Ovary (tissue), 10 donors: ENCODE measurements at places on chromosomes 4 and X. TPM values are rescaled to one million over a fixed set of nuclear protein-coding genes. Genes with fewer than 3 reads are reported as not detected.

GRCh38 chrX:48599341-48599740 lies 2.0 kb downstream of the WDR13 start:
- H3K4me3 ChIP-seq, result no peak overlapping the region
- H3K27ac ChIP-seq, result no peak overlapping the region
- H3K4me1 ChIP-seq, result no peaks in the 10 kb centered on the region
- no peaks in the 10 kb centered on the region for H3K27me3 ChIP-seq
- H3K36me3 ChIP-seq, result no peaks in the 10 kb centered on the region

DNA sequence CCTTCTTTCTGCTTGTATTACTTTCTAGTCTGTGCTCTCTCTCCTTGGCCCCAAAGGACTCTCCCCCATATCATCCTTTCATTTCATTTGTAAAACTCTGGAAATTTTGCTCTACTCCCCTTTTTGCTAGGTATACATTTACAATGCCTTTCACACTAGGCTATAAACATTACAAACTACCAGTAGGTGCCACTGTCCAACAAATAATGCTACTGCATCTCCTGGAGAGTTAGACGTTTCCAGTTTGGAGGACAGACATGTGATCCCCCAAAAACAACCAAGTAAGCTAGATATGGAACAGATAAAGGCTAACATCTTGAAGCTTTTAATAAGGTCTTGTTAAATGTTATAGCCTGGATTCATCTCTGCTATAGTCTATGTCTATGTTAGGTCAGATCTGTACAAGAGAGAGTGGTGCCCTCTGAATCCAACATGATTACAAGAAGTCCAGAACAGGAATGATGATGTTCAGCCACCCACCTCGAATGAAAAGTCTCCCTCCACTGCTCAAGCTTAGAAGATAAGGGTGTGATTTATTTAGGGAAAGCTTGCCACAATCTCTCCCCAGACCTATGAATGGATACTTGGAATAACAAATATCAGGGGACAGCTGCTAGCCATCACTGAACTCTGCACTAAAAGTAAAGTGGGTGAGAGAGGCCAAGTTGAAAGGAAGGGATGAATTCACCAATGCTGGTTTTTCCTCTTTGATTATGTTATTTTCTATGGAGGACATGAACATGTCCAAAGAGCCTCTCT lies 14.3 kb downstream of the CBR4 start:
- no peak for DNase-seq
- no peak overlapping the region for H3K4me3 ChIP-seq
- peaks cover 5% of the 10 kb centered on the region for H3K4me1 ChIP-seq

MAOB gene
- 57.2 TPM for total RNA-seq

SH3TC1 gene
- total RNA-seq, result 19.3 TPM

- peak; percentile 54 for DNase-seq
- H3K4me3 ChIP-seq, result no peak overlapping the region
- H3K27ac ChIP-seq, result no peak overlapping the region
- no peaks in the 10 kb centered on the region for H3K36me3 ChIP-seq
- no peaks in the 10 kb centered on the region for H3K27me3 ChIP-seq
These were observed 100.1 kb downstream of the REPS2 start for GRCh38 chrX:17046478-17047097.

RHOXF2 gene
- 0.08 TPM for total RNA-seq
